Left colon (tissue), 2 donors: ENCODE measurements at places on chromosomes 3 and 15.

- DNase-seq = no peak
Observed at GRCh38 chr3:131553495-131554247, 50.9 kb upstream of the MRPL3 start.

- no peak for DNase-seq
Observed at GRCh38 chr15:69724333-69724732, 271.7 kb downstream of the RPLP1 start.

- DNase-seq = no peak
Observed at GRCh38 chr3:163671201-163671600, 1407.1 kb downstream of the SI start.

DNA sequence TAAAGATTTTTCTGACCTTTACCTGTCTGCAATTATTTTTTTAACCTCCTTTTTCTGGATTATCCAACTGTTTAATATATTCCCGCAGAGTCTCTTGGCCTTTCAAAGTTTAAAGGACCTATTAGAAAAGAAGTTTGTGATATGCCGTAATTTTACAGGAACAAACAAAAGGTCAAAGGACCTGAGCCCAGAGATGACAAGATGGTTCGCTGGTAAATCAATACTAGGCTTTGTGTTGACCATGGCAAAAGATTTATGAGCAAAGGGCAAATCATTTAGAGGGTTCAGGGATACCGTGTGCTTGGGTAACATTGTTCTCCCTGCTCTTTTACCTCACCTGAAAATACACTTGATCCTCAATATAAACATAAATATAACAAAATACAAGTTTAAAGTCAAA, 923.5 kb downstream of the ROBO1 start:
- DNase-seq = no peak

GRCh38 chr3:147398813-147399534, 7.4 kb downstream of the ZIC4 start:
- no peak for DNase-seq

DNA sequence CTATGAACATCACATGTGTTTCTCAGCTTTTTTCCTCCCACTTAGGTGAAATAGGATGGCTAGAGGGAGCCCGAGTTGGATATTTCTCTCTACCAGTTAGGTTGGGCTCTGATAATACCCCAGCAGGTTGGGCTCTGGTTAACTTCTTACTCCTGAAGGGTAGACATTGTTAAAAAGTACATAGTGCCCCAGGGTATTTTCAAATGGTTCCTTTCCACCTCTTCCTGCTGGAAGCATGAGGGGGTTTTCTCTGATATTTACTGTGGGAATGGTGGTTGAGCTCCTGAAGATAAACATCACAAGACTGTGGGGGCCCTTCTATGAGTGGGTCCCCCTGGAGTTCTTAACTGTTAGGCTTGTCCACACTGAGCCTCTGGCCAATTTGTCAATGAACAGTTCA, 36.1 kb upstream of the SPESP1 start:
- DNase-seq = no peak
